SK-N-SH treated with all-trans-retinoic acid at 6 μM for 48 hours (cell line): ENCODE measurements at places on chromosomes 11 and 22.

DNA sequence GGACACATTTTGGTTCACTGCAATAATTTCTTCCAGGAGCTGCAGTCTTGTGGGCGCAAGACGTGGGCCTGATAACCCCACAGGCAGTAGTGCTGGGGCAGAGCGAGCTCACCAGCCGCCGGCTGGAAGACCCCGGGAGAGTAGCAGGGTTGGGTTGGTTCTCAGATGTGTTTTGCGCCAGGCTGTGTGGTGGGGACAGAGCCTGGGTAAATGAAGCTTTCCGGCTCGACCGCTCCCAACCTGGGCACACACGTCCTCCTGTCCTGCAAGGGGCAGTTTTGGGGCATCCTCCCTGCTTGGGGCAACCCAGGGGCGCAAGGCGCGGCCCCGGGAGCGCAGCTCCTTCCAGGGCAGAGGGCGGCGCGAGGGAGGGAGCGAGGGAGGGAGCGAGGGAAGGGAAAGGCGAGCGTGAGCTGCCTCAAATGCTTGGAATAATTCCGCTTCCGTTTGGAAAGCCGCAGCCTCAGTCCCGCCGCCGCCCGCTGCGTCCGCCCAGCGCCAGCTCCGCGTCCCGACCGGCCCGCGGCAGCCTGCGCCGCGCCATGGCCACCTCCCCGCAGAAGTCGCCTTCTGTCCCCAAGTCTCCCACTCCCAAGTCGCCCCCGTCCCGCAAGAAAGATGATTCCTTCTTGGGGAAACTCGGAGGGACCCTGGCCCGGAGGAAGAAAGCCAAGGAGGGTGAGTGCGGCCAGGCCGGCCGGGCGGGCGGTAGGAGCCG lies at the start of gene PARVA:
TSS of gene PARVA (plus strand) at position 466 of the 718 bp plus-strand sequence. CDS start at position 543, 77 bp downstream.
- ATAC-seq, result peak; percentile 89

DNA sequence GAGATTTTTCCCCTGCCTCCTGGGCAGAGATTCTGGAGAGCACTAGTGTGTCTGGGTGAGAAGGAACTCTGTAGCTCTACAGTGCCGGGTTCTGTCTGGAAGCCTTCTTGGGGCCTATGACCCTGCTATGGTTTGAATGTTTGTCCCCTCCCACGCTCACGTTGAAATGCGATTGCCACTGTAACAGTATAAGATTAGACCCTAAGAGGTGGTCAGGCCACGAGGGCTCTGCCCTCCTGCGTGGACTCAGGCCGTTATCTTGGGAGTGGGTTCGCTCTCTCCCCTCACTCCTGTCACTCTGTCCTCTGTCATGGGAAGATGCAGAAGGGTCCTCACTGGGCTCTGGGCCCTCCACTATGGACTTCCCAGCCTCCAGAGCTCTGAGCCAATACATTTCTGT lies 3.5 kb downstream of the AP5B1 start:
- ATAC-seq, result no peak

GRCh38 chr11:116773203-116774097 lies 663 bp upstream of the BUD13 start:
- ATAC-seq, result peak; percentile 80

DNA sequence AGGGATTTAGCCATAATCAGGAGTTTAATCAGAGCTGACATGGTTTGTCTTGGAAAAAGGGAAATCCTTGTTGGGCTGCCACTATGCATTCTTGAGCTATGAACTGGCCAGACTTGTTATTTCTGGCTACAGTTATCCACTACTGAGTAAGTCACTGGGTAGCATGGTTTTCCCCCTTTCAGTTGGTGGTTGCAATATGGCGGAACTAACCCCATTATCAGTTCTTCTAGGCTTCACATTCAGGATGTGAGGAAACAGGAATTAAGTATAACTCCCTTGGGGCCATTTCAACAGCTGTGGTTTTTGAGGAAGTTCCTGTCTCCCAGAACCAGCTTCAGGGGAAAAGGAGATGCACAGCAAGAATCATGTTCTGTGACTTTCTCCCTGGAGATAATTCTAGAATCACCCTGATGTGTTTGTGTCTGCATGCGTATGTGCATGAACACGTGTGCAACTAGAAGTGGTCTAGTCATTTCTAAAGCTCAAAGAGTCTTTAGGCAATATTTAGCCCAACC lies 103.0 kb upstream of the CD44 start:
- ATAC-seq, result peak; percentile 91

- ATAC-seq, result no peak
These were observed 78.0 kb downstream of the TSPAN18 start for GRCh38 chr11:44804449-44805437.

DNA sequence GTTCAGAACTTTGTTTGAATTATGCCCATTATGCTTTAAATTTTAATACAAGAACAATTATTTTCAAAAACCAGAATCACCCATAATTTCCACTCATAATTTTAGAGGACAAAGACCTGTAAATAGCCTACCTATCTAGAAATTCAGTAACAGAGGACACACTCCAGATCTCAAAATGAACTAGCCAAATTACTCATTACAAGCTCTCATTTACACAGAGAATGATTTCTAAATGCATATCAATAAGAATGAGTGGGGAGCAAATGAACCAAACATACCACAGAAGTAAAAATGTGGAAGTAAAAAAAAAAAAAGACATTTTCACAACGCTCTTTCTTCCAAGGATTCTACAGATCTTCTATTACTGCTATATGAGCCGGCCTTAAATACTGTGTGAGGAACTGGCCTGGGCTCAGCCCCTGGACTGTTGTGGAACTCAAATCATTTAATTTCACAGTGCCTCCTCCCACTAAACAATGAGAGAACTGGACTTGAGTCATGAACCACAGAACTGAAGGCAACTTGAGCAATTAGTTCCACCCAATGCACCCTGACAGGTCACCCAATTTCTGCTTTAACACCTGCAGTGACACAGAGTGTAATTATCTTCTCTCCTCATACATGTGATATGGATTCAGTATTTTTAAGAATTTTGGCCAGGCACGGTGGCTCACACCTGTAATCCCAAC lies 8.0 kb downstream of the MRTFA start:
- ATAC-seq, result no peak

DNA sequence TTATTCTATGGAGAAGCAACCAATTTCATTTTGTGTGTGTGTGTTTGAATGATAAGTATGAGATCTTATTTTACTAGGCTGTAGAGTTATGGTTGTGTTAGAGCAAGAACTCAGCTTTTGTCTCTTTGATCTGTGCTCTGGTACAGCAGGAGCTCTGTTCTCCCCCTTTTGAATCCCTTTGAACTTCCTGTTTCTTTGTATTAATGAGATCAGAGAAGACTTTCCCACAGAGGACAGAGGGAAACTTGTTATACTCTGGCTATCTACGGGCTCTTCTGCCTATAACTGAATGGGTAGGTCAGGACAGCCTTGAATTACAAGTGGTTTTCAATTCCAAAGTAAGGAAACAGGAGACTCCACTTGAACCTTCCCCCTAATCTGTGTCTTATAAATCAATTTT lies 1015.0 kb upstream of the RAG2 start:
- no peak for ATAC-seq

DNA sequence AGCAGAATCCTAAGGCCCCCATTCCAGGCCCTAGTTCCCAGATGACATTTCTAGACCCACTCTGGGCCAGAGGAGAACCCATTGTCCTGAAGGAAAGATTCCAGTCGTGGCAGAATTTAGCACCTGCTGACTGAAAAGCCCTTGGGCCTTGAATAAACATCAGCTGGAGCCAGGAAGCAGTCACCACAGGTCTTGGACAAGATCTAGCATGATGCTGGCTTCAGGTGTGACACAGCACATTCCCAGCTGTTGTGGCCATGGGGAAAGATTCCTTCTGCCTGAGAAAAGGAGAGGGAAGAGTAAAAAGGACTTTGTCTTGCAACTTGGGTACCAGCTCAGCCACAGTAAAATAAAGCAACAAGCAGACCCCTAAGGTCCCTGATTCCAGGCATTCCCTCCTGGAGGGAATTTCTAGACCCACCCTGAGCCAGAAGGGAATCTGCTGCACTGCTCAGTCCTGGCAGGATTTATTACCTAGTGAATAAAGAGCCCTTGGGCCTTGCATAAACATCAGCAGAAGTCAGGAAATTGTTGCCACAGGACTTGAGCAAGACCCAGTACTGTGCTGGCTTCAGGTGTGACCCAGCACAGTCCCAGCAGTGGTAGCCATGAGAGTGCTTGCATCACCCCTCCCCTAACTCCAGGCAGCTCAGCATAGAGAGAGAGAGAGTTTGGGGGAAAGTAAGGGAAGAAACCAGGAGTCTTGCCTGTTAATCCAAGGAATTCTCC lies 42.5 kb upstream of the PAMR1 start:
- no peak for ATAC-seq

- no peak for ATAC-seq
These were observed 110.5 kb downstream of the NAT10 start for GRCh38 chr11:34215806-34216453.

DNA sequence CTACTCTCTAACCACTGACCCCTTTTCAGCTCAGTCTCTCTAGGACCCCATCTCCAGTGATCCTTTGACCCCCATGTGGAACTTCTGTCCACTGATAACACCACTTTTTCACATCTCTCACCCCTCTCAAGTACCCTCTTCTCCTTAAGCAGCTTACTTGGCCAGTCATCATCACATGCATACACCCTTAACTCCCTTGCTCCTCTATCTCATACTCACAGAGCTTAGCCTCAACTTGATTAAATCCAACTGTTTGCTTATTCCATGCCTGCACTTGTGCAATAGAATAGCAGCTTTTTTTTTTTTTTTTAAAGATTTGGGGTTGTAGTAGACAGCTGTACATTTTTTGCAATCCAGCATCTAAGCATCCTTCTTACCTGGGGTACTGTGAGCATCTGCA lies 22.2 kb downstream of the AQP11 start:
- no peak for ATAC-seq

GRCh38 chr11:47943721-47944586 lies 36.4 kb upstream of the PTPRJ start:
- ATAC-seq, result no peak

DNA sequence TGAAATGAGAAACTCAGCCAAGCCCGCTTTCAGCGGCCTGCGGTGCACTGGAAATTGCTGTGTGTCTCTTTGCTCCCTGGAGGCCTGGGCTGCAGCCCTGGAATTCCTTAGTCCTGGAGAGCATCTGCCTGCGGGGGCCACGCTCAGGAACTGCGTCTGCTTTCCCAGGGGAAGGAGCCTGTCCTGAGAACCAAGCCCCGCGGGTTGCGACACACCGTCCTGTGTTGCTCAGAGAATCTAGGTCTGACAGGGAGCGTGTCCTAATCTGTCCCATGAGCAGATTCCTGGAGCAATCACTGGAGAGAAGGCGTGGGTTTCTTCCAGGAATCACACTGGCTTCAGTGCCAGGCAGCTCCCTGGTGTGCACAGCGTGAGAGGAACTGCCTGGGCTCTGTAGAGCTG lies 708.1 kb downstream of the BRD1 start:
- ATAC-seq, result no peak

DNA sequence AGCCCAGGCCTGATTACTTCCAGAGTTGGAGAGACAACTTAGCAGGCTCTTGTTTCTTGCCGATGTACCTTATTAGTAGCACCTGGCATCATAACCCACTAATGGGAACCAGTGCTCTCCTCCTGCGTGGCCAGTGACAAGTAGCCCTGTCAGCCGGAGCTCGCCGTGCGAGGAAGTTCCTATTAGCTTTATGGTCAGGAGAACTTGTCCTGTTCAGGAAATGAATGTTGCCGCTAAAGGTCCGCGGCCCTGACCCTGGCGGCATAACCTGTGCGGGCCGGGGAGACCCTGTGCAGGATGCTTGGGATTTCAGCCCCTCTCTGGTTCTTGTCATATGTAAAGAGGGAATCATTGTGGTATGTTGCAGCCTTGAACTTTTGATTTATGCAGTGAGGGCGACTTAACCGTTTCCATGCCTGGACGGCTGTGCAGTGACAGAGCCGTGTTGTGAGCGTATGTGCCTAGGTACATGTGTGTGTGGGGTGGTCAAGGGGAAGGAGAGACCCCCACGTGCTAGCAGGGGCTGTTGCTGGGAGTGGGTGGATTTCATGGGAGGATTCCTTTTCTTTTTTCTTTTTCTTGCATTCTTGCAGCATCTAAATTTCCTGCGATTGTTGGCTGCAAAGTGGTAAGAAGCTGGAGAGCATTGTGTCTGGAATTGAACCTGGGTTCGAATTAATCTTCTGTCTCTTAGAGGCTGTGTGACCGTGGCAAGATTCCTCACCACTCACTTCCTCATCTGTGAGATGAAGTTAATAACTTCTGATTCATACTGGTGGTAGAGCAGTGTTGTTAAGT lies 15.2 kb downstream of the ZBTB16 start:
- no peak for ATAC-seq

DNA sequence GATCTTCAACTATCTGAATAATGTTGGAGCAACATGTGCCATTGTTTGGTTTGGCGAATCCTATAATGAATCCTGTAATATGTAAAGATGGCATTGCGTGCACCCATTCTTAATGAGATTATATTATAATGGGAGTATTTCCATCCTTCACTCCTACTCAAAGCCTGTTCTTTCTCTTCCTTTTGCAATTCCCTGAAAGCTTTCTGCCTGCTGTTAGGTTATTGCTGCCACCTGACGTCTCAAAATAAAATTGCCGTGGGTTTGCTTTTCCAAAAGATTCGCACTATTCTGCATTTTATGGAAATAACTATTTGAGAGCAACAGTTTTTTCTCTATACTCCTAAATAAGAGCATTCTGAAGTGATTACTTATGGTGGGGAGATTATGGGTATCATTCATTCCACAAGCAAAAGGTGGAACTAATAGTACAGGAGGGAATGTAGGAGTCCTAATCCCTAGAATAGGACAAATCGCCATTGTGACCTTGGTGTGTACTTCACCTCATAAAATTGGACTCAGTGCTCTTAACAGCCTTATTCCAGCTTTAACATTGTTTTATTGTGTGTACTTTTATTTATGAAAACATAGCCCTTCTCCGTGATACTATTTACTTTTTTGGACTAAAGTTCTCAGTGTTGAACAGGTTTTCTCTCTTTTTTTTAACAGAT lies 69.6 kb upstream of the ALKBH3 start:
- peak; percentile 46; the same call in 1 of the 3 replicates for ATAC-seq

DNA sequence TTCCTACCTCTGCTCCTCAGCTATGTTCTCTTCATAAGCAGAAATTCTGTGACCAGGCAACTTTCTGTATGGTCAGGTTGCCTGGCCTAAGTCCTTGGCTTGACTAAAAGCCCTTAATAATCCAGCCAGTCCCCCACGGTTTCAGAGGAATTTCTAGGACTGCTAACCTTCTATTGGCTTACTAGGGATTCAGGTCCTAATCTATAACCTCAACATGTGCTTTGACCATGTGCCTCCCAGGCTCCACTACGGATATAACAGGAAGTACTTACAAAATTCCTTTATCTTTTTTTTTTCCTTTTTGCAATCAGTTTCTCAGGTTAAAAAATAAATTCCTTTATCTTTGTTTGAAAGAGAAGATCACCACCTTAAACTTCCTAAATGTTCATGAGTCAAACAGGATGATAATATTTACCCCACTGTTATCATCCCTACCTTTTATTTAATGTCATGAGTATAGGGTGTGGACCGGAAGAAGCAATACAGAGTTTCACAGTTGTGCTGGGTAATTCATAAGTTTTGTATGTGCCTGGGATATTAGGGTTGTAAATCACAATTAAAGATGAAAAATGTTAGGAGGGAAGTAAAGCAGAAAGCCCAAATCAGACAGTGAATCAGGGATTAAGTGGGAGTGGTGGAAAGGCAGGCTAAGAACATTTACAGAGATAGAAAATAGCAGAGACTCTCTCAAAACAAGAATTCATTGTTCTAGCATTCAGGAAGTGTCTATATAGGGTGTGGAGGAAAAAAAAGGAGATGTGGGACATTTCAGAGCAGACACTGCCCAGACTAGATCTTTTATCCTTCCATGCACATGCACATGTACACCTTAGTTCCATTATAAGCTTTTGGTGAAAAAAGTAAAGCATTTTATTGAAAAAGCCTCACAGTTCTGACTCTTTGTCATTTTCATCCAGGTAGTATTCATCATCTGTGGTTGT lies 10.7 kb upstream of the POGLUT3 start:
- ATAC-seq, result no peak
